ENCODE measurements at places on chromosomes 4 and X.

DNA sequence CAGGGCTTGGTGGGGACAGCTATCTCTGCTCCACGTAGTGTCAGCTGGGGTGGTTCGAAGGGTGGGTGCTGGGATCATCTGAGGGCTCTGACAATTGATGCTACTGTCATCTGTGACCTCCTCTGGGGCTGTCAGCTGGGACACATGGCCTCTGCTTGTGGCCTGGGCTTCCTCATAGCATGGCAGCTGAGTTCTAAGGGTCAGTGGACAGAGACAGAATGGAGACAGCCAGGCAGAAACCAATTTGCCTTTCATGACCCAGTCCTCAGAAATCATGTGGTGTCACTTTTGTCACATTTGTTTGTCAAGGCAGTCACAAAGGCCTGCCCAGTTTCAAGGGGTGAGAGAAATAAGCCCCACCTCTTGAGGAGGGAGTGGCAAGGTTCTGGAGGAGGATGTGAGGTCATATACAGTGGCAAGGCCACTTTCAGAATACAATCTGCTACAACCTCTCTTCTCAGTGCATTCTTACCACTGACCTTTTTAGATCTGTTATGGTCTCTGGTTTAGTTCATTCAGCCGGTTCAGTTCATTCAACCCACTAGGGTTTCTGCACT, 103.6 kb upstream of the BCOR start:
- DNase-seq = no peak

- DNase-seq = no peak
Measured at GRCh38 chr4:41514766-41515481, 23.0 kb upstream of the LIMCH1 start.

- DNase-seq = no peak
Measured at GRCh38 chr4:617644-618641, 7.4 kb upstream of the PDE6B start.

- no peak for DNase-seq
Measured at GRCh38 chrX:372856-373640, 13.7 kb downstream of the PPP2R3B start.

DNA sequence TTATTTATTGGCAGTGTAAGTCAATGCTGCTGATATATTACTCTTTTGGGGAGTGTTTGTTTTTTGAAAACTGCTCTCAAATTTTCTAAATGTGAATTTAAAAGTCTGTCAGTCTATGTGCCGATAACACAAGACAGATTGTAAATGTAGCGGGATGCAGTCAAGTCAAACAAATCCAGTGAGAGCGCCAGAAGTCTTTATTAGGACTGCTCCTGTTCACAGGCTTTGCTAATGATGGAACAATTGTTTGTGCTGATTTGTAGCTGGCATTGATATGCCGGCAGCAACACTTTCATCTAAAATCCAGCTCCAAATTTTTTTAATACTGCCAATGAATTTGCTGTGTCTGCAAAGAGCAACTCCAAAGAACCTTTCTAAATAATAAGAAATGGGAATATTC, 78.7 kb upstream of the TET2 start:
- DNase-seq = no peak

DNA sequence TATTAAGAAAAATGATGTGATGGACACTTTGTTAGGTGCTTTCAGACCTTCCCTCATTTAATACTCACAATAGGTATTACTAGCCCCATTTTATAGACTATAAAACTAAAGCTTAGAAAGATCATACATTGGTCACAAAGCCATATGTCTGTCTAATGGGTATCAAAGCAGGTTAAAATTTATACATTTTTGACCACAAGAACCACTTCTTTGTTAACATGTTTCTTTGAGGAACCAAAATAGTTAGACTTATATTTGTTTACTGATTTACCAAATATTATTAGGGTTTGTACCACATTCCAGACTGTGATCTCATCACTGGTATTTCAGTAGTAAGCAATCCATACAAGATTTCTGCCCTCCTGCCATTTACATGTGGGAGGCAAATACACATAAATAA, 363.3 kb downstream of the NAF1 start:
- no peak for DNase-seq

GRCh38 chrX:79365591-79365990, 1.5 kb downstream of the ITM2A start:
- DNase-seq = no peak

DNA sequence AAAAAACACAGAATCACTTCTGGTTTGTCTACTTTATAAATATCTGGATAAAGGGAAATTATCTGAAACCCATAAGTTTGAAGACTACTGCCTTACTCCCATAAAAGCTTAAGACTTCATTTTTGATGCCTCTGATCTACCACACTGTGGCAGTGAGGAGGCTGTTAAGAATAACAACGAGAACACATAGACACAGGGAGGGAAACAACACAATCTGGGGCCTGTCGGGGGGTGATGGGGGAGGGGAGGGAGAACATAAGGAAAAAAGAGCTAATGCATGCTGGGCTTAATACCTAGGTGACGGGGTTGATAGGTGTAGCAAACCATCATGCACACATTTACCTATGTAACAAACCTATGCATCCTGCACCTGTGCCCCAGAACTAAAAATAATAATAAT, 573.7 kb downstream of the GBA3 start:
- DNase-seq = no peak

GRCh38 chr4:140357868-140358267, 15.6 kb upstream of the SCOC start:
- no peak for DNase-seq

- DNase-seq = no peak
Measured at GRCh38 chrX:143581240-143581639, 54.7 kb downstream of the SLITRK4 start.

DNA sequence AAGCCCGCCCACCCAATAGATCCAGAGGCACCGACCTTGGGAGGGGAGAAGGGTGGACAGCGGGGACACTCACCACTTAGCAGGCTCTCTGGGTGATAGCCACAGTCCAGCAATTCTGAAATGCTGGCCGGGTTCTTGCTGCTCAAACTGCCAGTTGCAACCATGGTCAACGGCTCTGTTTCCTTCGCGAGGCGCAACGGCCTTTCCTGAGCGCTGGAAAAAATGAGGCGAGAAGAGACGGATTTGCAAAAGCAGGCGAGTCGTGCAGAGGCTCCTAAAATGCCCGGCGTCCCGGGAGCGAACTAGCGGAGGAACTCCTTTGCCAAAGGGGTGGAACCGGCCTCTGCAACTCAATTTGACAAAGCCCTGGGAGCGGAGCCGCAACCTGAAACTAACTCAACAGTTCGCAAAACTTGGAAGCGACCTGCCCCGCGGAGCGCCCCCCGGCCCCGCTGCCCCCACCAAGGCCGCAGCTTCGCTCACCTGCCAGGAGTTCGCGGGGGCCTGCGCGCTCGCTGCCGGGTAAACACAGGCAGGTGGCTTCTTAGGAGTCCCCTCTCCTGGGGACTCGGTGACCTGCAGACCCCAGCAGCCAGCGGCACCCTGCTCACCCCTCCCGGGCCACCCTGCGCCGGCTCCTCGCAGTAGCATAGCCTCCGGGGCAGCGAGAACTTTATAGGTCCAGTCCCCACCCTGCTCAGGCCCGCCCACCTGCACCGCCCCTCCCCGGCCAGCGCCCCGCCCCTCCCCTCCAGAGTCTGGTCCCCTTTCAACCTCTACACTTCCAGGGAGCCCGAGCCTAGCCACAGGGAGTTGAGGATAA, at the start of gene DDIT4L:
TSS of gene DDIT4L (minus strand) at position 649 of the 823 bp plus-strand sequence. CDS start at position 164, 485 bp downstream.
- no peak for DNase-seq

DNA sequence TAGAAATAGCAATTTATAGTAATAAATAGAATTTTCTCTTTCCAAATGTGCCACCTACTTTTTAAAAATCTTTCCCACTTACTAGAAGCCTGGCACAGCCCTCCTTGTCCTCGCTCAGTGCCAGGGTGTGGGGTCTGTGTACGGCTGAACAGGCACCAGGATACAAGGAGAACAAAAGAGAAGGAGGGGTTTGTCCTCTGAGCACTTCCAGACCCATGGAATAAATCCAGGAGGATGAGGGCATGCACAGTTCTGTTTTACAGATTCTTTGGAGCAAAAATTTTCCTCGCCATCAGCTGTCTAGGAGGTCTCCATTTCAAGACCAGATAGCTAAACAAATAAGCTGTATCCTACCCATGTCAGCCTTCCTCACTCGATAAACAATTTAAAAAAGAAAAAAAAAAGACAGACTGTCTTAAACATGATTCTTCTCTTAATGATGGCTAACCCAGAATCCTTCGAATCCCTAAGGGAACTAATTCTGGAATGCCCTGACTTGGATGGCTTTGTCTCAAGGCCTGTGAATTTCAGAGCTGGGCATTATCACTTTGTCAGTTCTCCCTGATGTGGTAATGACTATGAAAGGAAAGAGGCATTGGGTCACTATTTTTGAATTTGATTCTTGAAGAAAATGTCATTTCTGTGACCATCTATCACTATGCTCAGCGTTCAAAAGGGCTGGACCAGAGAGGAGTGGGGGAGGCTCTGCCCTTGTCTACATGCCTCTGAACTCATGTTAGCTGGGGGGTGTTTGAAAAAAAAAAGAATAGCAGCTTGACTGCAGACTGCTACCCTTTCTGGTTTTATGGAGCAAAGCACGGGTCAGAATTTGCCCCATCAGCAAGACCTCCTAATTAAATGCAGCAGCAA, 151.0 kb downstream of the DCTD start:
- no peak for DNase-seq

GRCh38 chr4:21002976-21003375, 302.7 kb downstream of the PACRGL start:
- no peak for DNase-seq

DNA sequence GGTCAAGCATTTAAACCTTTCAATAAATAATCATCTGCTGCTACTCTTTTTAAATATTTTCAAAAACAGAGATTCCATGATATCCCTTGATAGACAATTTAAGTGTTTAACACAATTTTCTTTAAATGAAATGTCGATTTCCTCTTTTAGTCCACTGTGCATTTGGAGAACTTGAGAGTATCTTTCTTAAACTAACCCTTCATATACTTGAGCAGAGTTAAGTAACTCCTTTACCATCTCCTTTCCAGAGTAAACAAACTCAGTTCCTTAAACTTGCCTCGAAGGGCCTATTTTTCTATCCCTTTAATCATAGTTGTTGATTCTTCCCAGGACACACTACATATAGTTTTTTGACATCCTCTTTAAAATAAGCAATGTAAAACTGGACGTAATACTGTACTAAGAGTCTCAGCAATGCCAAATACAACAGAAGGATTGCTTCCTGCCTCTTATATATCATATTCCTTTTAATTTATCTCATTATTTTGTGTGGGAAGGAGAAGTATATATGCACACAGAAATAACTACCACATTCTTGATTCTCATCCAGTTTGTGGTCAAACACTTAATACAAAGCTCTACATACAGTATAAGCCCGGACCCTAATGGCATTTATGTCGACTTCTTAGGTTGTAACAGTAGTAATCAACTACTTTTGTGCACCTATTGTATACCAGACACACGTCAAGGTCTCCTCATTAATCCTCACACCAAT, 22.8 kb downstream of the RAB28 start:
- no peak for DNase-seq

DNA sequence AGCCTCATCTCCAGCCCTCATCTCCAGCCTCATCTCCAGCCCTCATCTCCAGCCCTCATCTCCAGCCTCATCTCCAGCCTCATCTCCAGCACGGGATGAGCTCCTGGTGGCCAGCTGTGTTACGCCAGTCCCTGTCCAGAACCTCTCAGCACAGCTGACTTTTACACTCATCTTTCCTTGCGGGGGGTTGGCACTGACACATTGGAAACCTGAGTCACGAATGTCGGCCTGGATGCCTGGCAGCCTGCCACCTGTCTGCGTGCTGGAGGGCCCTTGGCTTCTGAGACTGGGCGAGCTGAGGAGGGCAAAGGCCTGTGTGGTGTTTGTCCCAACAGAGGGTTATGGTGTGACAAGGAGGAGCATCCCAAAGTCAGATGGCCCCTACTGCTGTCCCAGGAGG, 66.1 kb upstream of the HGFAC start:
- DNase-seq = no peak

DNA sequence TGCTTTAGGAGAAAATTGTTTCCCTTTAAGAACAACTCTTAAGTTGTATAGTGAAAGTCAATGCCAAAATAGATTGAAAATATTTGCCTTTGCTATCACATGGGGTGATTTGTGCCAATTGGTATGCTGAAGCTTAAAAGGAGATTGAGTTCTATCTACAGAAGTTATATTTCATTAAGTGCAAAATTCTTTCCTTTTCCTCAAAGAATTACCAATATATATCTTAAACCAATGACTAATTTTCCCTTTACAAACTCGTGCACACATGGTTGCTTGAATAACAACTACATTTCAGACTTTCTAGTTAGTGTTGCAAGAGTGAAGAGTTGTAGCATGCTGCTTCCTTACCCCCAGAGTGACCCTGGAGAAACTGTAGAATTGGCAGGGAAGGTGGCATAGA, 990.0 kb upstream of the PABPC4L start:
- DNase-seq = no peak

DNA sequence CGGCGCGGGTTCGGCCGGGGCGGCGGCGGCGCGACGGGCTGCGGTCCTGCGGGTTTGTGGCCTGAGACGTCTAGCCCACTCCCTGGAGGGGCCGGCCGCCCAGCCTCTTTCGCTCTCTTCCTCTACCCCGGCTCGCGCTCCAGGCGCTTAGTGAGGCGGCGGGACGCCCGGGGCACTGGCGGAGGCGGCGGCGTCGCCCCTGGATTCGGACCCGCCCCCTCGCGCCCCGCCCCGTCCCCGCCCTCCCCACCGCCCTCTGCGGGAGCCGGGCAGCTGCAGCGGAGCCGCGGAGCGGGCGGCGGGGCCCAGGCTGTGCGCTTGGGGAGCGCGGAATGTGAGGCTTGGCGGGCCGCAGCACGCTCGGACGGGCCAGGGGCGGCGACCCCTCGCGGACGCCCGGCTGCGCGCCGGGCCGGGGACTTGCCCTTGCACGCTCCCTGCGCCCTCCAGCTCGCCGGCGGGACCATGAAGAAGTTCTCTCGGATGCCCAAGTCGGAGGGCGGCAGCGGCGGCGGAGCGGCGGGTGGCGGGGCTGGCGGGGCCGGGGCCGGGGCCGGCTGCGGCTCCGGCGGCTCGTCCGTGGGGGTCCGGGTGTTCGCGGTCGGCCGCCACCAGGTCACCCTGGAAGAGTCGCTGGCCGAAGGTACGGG, at the start of gene BMP2K:
TSS of gene BMP2K (plus strand) at position 272 of the 650 bp plus-strand sequence. CDS start at position 466, 194 bp downstream.
- no peak for DNase-seq

DNA sequence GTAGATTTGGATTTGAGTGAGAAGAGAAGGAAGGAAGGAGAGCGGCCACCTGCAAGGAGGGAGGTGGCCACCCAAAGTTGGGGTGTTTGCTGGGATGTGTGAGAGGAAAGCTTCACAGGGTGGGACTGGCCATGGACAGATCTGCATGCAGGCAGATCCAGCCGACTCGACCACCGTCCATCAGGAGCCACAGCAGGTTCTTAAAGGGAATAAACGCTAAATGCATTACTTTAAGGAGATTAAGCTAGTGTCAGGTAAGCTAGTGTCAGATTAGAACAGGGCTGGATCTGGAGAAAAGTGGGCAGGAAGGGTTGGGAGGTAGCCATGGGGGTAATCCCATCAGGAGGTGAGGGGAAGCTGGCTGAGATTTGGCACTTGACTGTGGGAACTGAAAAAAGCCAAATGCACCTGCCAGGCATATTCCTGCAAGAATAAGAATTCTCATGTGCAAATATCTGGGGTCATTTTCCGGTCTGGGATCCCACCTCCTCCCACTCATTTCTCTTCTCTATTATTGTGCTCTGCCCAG, 79.6 kb downstream of the MGST2 start:
- DNase-seq = no peak

- DNase-seq = no peak
Measured at GRCh38 chrX:38172596-38172995, 48.1 kb downstream of the SRPX start.

Measured in thoracic aorta (tissue), 2 donors.